Cortex of kidney (tissue), 1 donor: ENCODE measurements at places on chromosomes 11 and 22.

- no peak for DNase-seq
Observed at GRCh38 chr11:85749884-85750283, 61.1 kb downstream of the SYTL2 start.

DNA sequence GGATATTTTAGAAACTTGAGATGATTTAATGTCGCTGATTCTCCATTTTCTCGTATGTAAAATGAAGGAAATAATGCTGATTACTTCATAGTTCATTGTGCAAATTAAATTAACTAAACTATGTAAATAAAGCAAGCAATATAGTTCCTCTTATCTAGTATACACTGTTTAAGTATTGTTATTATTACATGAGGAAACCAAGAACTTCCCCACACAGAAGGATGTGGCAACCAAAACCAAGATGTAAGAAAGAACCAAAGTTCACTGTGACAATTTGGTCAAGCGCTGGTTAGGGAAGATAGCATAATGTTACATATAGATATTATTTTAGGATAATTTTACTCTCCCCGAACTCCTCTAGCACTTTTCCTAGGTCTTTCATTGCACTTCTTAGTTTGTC, 103.2 kb downstream of the XKR3 start:
- no peak for DNase-seq

GRCh38 chr11:2898366-2899079, 12.9 kb upstream of the CDKN1C start:
- no peak for DNase-seq

GRCh38 chr11:76275446-76275845, 69.1 kb upstream of the WNT11 start:
- no peak for DNase-seq

DNA sequence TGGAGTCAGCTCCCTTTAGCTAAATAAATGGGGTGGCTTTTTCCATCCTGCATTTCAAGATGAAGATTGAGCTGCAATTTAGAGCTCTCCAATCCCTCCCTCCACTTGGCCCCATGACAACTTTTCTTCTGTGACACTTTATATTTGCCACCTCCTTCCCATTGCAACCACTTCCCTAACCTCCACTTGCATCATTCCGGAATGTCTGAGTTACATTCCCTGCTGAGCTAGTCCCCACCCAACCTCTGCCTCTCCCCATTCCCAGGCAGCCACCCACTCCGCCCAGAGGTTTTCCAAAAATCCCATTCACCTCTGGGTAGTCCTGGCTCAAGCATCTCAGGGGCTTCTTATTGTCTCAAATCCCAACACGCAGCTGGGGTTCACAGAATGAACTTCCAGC, 24.7 kb downstream of the PC start:
- DNase-seq, result no peak

DNA sequence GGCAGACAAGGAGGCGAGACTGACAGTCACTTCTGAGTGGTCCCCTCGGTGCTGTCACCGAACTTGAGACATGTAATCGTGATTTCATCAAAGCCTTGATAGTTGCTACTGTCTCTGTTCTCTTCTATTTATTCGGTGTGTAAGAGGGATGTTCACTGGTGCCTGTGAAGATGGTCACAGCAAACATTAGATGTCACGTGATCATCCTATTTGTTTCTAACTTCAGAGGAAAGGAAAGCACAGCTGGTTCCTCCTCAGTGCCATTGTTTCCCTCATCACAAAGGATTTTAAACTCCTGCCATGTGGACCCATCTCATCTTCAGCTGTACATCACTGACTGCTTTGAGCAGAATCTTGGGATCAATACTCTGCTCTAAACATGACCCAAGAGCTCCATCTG, 73.1 kb upstream of the CLMP start:
- no peak for DNase-seq

GRCh38 chr22:46336119-46337078, 885 bp downstream of the TRMU start:
- DNase-seq, result no peak

DNA sequence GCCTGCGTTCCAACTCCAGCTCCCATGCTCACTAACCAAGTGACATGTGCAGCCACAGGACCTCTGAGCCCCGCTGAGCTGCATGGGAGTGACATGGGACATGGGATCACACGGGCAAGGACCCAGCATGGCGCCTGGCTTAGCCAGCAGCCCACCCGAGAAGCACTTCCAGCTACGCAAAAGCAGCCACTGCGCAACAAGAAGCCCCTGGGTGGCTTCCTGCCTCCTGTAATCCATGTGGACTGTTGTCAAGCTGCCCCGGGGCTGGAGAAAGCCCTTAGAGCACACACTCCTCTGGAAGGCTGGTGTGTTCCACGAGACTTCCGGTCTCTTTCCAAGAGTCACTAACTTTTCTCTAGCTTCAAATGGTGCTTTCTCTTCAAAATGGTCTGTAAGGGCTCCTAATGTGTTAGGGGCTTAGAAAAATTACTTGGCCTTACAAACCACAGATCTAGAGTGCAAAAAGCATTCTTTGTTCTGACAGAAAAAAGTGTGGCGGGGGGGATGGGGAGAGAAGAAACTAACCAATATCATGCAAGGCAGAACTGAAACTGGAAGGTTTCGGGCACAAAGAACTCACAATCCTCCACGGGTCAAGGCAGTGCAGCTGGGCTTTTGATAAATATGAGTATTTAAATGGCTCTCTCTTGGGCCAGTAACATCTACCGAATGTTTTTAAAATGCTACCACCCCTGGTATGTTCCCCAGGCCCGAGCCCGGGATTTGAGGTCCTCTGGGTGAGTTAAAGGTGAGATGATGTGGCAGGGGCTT, 5.5 kb downstream of the C11orf24 start:
- no peak for DNase-seq

GRCh38 chr11:114447444-114447843, 8.2 kb downstream of the REXO2 start:
- no peak for DNase-seq

- no peak for DNase-seq
Observed at GRCh38 chr11:118238929-118239328, 13.2 kb downstream of the MPZL3 start.

DNA sequence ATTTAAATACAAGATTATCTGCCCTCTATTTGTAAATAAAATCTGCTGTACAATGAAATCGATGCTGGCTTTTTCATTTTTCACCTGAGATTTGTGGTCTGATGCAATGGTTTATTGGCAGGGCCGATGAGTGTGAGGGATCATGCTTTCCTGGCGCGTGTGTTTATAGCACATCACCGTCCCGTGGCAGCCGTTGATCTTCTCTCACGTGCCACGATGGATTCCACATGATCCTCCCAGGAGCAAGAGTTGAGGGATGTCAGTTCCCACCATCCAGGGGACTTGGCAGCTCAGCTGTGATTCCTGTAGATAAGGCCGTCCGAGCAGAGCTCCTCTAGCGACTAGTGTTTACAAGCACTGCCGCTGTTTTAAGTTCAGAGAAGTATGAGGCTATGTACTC, 213.7 kb downstream of the TBC1D22A start:
- no peak for DNase-seq

GRCh38 chr11:5507933-5508305, 1.8 kb downstream of the UBQLN3 start:
- DNase-seq, result no peak

GRCh38 chr11:27698872-27699241, 1.4 kb downstream of the BDNF start:
- no peak for DNase-seq

DNA sequence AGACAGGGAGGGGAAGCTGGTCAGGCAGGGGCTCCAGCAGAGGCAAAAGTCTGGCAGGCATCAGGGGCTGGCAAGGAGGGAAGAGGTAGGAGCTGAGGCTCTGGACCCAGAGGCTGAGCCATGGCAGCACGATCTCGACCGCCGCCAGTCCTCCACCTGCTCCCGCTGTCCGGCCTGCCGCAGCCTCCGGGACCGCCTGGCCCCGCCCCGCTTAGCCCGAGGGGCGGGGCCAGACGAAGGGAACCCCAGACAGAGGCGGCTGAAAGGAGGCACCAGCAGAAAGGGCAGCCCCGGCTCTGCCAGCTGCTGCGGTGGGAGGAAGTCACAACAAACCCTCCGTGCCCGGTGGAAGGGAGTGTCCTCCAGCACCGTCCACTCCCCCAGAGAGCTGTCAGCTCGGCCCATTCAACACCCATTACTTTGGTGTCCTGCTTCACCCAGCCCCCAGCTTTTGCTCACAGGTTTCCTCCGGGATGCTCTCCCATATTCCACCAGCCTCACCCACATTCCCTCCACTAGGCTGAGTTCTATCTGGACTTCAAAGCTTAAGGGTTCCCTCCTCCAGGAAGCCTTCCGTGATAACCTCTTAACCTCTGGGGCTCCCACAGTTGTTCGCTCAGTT, at the start of gene MFNG:
Gene MFNG, minus strand, starts transcription at position 161 of the 622 bp plus-strand sequence. CDS start 207 bp downstream, outside the sequence.
- no peak for DNase-seq

- no peak for DNase-seq
Observed at GRCh38 chr11:86663291-86663690, 9.1 kb downstream of the ME3 start.

GRCh38 chr11:77284476-77285468, 16.7 kb downstream of the GDPD4 start:
- DNase-seq, result no peak

DNA sequence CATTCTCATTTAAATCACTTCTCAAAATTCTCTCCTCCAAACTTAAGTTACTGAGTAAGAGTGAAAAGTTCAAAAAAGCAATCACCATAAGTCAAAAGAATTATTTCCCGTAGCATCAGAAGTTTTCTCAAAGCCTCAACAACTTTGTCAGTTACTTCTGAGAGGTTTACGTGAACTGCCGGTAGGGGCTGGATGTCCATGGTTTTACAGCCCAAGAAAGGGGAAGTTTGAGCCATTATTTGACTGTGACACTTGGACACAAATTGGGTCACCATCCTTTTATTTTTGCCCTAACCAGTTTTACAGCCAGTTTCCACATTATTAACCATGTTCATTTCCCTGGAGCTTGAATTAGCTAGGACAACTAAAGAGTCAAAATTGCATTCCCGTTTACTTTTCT, 7.5 kb downstream of the POU2AF3 start:
- DNase-seq, result no peak

DNA sequence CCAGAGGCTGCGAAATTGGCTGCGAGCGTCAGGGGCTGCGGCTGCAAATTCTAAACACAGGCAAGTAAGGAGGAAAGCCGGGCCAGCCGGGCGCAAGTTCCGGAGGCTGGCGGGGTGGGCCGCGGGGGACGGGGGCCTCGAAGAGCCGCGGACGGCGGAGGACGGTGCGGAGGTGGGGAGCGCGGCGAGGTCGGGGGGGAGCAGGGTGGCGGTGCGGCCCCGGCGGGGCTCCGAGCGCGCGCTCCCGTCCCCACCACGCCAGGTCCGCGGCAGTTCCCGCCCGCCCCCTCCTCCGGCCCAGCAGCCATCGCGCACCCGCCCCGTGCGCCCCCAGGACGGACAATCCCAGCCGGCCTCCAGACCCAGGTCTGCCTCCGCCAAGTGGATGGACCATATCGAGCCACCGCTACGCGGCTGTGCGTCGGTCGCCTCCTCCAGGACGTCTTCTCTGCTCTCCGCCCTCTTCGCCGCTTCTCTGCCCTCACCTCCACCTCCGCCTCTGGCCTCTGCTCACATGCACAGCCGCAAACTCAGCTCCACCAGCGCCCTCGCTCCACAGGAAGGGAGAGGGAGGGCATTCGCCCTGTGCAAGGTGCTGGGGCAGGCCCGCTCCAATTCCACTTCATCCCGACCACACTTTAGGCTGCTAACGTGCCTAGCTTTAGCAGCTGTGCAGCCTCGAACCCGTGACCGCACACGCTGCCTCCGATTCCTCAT, 7.2 kb downstream of the ELFN2 start:
- no peak for DNase-seq
